ENCODE measurements at places on chromosomes 2 and 18.

- DNase-seq: no peak
Measured at GRCh38 chr2:242063436-242063835, 193.9 kb downstream of the RTP5 start.

GRCh38 chr2:17736989-17737388 lies 16.6 kb downstream of the SMC6 start:
- DNase-seq: no peak

GRCh38 chr2:218262237-218262600 lies 1.4 kb downstream of the GPBAR1 start:
- no peak for DNase-seq

GRCh38 chr2:232444409-232445148 lies 11.4 kb upstream of the ALPI start:
- peak; percentile 39 for DNase-seq

- DNase-seq: no peak
Measured at GRCh38 chr2:20107352-20107751, 55.9 kb upstream of the LAPTM4A start.

GRCh38 chr2:54899576-54900200 lies 150.6 kb downstream of the RTN4 start:
- DNase-seq: no peak

DNA sequence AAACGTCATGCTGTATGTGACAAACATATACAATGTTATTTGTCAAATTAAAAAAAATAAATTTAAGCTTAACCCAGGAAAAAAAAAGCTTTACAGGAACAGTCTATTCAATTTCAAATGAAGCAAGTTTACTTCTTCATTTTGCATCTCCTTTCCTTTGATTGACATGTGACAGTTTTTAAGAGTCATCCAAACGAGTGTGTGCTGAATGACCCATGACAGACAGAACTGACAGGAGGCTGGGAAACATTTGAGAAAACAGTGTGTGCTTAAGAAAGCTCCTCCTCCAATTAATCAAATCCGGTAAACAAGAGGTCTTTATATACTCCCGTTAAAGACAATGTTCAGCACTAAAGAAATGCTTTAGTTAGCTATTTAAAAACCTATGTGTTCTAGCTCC lies 177.7 kb downstream of the SRBD1 start:
- no peak for DNase-seq

DNA sequence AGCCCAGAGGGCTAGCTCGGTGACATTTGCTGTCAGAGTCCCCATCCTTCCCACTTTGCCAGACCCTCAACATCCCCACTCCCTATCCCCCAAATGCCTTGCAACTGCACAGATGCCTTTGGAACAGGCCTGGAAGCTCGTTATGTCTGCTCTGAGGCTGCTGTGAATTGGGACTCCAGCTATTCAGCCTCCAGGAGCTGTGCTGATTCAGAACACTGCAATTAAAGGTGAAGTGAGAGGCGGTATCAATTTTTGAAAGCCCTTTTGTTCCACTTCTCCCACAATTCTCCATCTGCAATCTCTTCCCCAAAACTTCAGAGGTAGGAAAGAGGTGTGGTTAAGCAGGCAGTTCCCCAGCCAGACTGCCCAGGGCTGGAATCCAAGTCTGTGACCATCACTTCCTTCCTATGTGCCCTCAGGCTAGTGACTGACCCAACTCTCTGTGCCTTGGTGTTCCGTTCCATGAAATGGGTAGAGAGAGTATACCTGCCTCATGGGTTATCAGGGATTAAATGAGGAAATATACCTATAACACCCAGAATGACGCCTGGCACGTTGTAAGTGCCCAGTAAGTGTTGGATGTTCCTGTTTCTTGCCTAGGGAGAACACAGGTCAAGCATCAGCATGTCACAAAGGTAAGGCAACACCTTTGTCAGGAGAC lies 17.5 kb downstream of the NOSTRIN start:
- no peak for DNase-seq

- no peak for DNase-seq
Measured at GRCh38 chr18:79576686-79577351, 102.8 kb upstream of the CTDP1 start.
